ENCODE measurements at places on chromosomes 6 and 20.

DNA sequence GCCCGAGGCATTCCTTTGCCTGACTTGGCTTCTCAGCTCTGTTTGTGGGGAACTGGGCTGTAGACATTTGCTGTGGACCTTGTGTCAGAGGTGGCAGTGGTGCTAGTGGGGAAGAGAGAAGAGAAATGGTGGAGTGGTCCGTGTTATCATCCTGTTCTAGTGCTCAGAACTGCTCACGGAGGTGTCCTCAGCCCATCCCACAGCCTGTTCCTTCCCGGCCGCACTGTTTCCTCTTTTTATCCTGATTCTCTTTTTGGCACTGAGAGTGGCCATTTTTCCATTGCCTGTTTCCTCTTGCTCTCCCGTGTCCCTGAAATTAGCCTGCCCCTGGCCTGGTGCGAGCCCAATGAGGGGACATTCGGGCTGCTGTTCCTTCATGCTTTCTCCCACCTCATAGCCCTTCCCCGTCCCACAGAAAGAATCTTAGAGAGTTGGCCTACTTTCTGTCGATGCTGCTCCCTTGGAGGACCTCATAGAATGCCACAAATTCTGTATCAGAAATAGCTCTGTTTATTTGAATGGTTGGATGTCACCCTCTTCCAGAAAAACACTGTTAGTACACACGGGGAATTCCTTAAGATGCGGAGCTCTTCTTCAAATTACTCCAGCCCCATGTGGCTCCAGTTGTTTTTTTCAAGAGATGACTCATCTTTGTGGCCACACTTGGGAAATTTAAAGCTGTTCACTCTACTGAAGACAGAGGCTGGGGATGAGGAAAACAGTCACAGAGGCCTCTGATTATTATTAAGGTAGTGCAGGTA, 26.1 kb downstream of the FARS2 start:
- peak; percentile 65 for DNase-seq

DNA sequence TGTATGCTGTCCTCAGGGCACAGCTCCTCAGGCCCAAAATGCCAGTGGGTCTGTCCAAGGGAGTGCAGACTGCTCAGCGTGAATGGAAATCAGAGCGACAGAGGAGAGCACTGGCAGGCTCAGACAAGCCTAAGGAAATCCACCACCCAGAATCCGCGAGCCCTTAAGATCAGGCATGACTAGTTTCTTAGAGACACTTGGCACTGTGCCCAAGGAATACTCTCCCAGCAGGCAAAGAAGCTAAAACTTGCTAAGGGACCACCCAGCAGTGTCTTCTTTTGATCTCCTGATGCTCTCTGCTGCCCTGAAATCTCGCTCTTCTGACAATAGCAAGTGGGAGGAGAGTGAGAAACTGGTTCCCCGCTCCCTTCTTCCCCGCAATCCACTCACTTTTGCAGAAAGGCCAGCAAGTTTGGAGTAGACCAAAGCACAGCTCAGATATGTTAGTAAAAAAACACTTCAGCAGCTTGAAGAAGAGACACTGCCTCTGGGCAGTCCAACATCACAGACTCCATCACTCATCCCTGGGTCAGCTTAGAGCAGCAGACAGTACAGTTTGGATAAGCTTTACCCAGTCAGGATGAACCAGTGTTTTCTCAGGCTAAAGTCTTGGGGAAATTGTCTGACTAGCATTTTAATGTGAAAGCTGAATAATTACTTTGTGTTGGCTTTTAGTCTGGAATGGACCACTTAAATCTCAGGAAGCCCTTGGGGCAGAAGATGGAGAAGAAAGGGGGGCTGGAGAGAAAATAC, 32.4 kb downstream of the TRAF3IP2 start:
- peak; percentile 56 for DNase-seq

- no peak for DNase-seq
Measured at GRCh38 chr6:128241216-128241615, 279.2 kb downstream of the PTPRK start.

DNA sequence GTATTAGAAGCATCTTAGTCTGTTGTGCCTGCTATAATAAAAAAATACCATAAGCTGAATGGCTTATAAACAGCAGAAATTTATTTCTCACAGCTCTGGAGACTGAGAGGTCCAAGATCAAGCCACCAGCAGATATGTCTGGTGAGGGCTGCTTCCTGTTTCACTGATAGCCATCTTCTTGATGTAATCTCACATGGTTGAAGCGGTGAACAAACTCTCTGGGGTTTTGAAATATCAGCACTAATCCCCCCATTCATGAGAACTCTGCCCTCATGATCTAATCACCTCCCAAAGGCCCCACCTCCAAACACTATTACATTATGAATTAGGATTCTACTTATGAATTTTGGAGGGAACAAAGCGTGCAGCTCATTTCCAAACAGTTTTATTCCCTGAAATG, 11.6 kb upstream of the CLVS2 start:
- no peak for DNase-seq

GRCh38 chr6:62737792-62738191, 451.8 kb upstream of the KHDRBS2 start:
- DNase-seq = no peak

GRCh38 chr6:64724091-64724490, 982.9 kb downstream of the EYS start:
- DNase-seq = no peak

DNA sequence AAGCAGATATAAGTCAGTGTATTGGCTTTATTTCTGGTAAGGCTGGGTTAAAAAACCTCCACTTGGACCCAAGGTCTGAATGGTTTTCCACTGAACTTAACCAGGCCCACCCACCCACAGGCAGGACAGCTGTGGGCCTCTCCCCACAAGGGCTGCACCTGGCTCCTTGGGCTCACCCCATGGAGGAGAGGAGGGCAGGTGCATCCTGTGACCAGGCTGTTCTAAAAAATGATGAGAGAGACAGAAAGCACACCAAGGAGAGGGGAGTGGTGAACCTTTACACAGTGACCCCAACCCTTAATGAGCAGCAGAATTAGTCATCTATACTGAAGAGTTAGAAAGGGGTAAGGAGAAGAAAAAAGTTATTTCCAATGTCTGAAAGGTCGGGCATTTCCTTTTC, 34.5 kb upstream of the DUSP22 start:
- DNase-seq = no peak

DNA sequence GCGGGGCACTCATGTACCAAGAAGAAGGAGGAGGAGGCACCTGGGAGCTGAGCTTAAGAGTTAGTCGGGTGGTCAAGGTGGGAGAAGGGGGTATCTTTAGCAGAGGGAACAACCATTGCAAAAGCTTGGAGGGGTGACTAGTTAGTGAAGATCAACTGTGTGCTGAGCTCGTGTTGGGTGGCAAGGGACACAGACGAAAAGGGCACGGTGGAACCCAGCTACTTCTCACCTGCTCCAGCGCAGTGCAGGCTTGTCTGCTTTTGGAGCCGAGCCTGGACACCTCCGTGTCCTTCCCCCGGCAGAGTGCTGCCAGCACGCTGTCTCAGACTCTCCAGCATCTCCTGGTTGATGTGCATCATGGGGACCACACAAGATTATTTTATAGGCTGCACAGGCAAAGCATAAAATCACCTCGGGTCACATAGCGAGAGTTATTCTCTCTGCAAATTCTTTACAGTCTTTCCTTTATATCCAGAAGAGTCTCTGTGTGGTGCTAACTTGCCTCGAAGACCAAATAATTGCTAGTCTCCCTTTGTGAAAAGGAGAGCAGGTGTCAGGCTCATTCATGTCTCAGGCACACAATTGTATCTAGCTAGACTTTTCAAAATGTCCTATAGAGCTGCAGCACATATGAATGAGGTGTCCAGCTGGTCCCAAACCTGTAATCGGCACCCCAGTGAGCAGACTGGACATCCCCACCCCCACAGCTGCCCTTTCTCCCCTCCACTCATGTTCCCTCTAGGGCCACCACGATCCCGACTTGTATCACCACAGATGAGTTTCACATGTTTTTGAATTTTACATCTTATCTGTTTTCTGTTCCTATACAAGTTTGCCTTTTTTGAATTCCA, 123.4 kb downstream of the CEBPB start:
- no peak for DNase-seq

- DNase-seq = no peak
Measured at GRCh38 chr6:25008707-25009392, 73.1 kb upstream of the RIPOR2 start.

DNA sequence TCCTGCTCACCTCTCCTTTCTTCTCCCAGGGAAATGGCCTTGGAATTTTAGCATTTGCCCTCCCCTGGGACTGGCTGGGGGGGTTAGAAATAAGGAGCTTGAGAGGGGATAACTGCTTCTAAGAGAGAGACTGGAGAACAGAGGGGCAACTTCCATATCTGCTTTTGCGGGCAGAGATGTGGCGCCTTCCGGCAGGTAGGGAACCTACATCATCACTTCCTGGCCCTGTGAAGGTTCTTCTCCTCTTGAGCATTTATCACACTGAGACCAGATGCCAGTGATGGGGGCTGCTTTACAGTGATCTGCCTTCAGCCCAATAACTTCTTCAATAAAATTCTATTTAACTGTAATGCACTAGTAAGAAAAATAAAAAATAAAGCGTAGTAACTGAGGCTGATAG, 48.1 kb downstream of the TBC1D7 start:
- DNase-seq = no peak

DNA sequence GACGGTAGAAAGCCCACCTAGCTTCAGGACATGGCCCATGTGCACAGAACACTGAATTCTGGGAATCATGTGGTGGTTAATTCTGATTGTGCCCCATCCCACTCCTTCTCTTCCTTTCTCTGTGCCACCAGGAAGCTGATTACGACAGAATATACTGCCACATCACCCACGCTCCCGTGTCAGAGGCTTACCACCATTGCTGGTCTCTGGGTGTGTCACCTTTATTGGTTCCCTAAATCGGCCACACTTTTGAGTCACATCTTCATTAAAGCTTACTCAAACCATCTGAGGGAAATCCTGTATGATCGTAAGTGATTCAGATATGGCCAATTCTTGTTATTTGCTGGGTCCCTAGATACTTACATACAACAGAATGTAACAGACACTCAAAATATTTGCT, 3.1 kb downstream of the TRMT6 start:
- no peak for DNase-seq

GRCh38 chr6:25223490-25223991, 55.6 kb upstream of the CARMIL1 start:
- DNase-seq = no peak

DNA sequence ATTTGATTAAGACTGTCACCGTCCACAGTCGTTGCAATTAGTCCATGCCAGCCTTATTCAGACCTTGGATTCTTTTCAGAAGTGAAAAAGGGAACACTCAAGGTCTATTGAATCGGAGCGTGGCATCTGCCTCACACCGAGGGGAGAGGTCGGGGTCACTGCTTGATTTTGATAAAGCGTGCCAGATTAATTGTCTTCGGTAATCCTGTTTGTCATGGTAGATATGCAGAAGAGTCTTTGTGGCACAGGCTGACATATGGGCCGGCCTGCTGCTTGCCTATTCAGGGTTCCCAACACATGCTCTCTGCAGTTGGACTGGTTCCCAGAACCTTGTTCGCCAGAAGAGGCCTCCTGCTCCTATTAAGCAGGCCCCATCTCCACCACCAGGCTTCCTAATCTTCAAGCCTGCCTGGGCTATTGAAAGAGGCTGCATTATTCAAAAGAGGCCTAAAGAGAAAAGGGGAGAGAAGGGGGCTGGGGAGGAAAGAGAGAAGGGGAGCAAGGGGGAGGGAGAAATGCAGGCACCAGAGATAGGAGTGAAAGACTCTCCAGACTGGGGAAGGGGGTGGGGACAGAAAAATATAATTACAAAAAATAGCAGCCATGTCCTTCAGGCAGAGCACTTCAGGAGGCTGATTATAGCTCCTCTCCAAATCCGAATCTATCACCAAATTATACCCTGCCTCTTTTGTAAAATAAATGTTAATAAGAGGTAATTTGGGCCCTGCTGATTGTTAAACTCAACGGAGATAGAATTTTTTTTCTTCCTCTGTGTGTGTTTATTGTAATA, 611.3 kb downstream of the HDGFL1 start:
- peak; percentile 91 for DNase-seq

GRCh38 chr20:61460261-61461052, 208.4 kb downstream of the CDH4 start:
- no peak for DNase-seq

DNA sequence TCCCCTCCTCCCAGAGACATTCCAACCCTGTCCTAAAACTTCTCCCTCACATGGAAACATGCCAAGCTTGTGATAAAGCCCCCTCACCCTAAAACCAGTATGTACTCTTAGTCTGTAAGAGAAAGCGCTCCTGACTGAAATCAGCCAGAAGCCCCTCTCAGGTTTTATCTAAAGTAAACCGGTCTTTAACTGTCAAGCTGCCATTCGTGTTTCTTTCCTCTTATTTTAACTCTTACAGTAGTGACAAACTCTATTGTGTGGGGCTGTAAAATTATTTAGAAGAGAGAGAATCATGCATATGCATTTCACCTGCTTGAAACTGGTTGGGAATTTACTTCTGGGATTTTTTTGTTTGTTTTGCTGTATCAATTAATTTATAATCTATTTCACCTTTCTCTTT, 62.7 kb downstream of the FARS2 start:
- no peak for DNase-seq

- DNase-seq = no peak
Measured at GRCh38 chr20:25321991-25322390, 68.6 kb downstream of the ABHD12 start.

DNA sequence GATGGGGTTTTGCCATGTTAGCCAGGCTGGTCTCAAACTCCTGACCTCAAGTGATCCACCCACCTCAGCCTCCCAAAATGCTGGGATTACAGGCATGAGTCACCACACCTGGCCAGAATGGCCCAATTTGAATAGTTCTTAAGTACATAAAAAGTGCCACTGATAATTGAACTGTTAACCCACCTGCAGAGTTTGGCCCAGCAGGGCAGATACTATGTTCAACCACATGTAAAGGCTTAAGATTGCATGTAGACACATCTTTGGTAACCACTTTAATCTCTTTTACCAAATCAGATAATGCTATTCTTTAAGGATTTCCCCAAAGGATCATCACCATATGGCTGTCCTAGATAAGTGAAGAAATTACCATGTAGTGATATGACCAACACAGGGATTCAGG, 21.3 kb upstream of the SGK1 start:
- DNase-seq = no peak

GRCh38 chr6:38773338-38773737, 58.2 kb downstream of the DNAH8 start:
- DNase-seq = no peak

- no peak for DNase-seq
Measured at GRCh38 chr6:142886431-142887170, 58.4 kb downstream of the HIVEP2 start.

GRCh38 chr6:39402239-39402751, 79.8 kb upstream of the KCNK16 start:
- no peak for DNase-seq

GRCh38 chr6:40391851-40392517, 195.2 kb downstream of the LRFN2 start:
- DNase-seq = no peak
